ENCODE measurements at places on chromosomes 1 and 21.

DNA sequence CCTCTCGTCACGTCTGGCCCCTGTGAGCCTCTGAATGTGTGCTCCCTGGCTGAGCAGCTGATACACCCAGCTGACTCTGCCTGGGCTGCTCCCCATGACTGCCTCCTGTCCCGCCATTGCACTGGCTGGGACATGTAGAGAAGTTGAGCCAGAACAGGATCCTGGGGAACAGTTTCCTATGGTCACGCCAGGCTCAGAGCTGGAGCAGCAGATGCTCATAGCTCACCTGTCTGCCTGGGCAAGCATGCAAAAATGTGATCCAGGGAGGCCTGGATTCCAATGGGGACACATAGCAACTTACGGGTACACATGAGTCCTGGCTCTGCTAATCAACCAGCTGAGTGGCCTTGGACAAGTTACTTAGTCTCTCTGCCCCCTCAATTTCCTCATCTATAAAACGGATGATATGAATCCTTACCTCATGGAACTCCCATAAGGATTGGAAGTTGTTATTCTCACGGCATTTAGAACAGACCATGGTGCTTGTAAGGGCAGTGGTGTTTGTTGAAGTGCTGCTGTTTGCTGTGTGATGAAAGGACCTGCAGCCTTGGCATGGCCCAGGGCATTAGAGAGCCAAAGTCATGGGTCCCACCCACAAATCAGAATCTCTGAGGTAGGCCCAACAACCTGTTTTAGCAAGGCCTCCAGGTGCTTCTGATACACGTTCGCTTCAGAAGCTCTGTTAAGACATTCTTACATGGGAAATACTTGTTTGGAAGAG is 150.3 kb upstream of the VANGL1 start:
- no peak for DNase-seq

DNA sequence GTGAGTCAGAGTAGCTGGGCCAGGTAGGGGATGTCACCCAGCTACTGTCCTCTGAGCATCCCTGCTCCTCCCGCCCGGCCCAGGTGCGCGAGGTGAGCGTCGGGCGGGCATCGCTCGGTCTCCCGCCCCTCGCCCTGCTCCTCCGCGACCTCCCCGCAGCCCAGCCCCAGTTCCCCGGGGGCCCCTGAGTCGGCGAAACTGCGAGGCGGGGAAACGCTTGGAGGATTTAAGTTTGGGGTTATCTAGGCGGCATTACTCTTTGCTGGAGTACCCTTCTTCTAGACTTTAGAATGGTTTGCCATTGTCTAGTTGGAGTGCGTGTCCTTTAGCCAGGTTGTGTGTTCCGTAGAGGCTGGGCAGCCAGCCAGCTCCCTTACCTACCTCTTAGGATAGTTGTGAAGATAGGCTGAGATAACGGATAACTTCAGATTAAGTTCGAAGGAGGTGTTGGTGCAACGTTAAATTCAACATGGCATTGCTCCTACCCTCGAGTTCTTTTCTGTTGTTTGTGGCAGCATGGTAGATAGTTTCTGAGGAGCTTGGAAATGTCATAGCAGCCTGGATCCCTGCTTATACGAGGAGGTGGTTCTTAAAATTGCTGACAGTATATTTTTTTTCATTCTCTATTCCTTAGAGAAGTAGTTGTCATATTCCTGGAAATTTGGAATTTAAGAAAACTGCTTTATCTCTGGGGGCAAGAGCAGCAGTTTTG is 697 bp downstream of the AGO3 start:
- peak; percentile 32 for DNase-seq

- no peak for DNase-seq
Observed at GRCh38 chr1:1082239-1082775, 8.2 kb upstream of the RNF223 start.

GRCh38 chr1:102967786-102968185 is 140.5 kb downstream of the COL11A1 start:
- no peak for DNase-seq

DNA sequence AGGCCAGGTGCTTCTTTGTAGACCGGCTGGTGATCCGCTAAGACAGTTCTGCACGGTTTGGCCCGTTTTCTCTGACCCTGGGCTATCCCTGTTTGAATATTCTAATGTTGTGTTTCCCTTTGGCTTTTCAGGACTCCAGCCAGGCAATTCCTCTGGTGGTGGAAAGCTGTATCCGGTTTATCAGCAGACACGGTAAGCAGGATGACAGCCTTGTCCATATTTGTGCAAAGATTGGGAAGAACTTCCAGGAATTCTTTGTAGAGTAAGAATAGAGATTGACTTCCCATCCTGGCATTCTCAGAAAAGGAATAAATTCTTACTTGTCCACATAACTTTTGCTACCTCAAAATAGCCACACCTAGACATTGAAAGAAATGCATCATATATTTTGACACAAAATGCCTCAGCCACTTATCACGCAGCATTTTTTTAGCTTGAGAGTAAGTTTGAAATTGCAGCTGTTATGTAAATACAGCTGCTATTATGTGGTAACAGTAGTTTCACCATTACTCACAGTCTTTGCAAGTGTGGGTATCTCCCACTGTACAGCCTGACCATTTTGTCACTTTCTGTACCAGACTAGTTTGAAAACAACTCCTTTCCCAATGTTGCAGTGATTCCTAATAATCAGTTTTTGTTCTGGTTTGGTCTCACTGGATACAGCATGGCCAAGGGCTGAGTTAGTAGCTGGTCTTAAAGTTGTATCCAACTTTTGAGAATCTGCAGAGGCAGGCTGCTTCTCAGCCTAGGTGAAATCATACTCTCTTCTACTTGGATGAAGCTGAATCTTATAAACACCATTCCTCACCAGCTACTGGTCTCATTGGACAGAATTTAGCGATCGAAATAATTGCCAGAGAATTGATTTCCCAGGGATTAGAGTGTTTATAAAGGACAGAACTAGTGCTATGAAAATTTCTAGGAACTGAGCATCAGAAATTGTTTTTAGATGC is 40.0 kb upstream of the IKBKE start:
- no peak for DNase-seq

DNA sequence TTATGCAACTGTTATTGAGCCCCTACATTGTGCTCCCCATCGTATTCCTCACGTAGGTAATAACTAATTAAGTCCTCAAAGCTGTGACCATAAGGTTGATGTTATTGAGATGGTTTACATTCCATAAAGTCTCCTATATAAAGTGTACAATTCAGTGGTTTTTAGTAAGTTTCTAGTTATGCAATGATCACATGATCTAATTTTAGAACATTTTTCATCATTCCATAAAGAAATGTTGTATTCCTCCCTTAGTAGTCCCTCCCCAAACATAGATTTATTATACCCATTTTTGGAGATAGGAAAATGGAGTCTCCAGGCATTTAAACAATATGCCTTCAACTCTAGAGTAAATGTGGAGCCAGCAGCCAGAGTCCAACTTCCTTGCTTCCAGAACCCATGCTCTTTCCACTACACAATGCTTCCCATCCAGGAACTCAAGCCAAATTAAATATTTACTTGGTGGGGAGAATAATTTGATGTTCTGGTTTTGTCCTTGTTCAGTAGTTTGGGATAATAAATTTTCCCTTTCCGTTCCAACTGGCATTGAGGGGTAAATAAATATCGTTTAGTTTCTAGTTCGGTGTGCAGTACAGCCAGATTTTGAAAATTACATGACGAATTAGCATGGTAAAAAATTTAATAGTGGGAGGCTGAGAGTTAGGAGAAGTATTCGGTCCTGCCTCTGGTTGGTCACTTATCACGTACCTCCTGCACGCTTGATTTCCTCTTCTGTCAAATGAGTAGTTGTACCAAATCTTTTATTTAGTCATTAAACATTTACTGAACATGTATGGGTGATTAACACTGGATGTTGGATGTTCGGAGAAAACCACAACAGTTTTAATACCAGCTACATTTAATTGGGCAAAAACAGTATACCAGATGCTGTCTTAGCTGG is 66.3 kb downstream of the CACHD1 start:
- DNase-seq = no peak

- DNase-seq = no peak
Observed at GRCh38 chr21:32386195-32386870, 6.5 kb downstream of the URB1 start.

DNA sequence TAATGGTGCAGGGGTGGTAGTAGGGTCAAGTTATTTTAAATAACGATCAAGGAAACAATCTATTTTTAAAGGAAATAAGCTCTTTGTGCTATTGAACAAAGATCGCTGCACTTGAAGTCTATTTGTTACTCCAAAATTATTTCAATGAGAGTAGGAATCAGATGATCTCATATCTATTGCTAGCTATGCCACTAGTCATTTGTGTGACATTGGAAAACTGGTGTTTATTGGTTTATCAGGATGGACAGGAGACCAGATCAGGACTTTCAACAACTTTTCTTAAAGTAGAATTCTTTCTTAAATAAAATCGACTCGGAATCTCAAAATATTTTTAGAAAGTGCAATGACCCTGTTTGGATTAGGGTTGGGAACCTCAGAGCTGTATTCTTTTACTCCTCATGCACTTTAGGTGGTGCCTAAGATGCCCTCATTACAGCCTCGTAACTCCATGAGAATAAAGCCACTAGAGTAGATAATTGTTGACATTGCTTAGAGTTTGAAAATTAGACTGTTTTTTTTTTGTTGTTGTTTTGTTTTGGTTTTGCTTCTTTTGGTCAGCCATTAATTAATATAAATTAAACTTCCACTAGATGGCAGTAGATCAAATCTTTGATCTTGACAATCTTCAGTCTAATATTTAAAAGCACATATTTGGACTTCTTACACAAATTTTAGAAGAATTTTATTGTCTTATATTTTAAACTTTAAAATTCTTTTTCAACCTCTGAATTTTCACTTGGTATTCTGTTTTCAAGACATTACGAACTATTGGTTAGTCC is 352.4 kb downstream of the USP25 start:
- DNase-seq = no peak

GRCh38 chr1:7420470-7421100 is 350.5 kb upstream of the VAMP3 start:
- DNase-seq = no peak

DNA sequence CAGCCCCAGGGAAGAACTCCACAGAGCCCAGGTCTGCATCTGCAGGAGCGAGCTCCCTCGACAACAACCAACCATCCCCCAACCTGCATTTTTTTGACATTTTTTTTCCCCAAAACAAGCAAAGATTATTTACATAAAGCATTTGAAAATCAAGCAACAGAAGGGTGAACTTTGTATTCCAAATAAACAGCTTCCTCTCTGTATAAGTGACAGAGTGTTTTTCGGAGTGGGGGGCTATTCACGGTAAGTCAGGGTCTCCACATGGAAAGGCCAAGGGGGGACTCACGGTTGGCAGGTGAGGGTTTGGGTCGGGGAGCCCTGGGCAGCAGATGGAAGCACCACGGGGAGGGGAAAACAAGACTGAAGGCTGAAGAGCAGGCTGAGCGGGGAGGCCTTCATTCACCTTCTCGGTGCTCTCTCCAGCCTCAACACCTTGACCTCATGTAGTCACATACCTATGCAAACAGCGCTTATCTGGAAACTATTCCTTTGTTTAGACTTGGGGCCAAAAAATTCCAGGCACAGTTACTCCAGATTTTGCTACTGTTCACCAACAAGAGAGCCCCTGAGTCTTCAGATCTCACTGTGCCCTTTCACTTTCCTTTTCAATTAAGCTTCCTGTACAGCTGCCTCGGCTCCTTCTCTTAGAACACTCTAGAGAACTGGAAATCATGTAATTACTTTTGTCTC is 27.6 kb downstream of the C2CD2 start:
- no peak for DNase-seq

GRCh38 chr21:36004441-36004840 is 55.9 kb downstream of the SETD4 start:
- DNase-seq = no peak

GRCh38 chr1:143735764-143736461 is 235.9 kb downstream of the FAM72C start:
- DNase-seq = no peak

DNA sequence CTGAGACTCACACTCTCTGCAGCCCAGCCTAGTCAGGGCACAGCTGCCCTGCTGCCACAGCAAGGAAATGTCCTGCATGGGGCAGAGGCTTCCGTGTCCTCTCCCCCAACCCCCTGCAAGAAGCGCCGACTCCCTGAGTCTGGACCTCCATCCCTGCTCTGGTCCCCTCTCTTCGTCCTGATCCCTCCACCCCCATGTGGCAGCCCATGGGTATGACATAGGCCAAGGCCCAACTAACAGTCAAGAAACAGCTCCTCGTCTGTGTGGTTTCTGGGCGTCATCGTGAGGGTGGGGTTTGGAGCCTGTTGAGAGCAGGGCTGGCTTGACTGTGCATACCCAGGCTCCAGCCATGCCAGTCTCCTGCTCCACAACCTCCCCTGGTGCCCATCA is 19.5 kb downstream of the FAAH start:
- no peak for DNase-seq

GRCh38 chr1:78622548-78622947 is 2.3 kb downstream of the IFI44L start:
- DNase-seq = no peak

DNA sequence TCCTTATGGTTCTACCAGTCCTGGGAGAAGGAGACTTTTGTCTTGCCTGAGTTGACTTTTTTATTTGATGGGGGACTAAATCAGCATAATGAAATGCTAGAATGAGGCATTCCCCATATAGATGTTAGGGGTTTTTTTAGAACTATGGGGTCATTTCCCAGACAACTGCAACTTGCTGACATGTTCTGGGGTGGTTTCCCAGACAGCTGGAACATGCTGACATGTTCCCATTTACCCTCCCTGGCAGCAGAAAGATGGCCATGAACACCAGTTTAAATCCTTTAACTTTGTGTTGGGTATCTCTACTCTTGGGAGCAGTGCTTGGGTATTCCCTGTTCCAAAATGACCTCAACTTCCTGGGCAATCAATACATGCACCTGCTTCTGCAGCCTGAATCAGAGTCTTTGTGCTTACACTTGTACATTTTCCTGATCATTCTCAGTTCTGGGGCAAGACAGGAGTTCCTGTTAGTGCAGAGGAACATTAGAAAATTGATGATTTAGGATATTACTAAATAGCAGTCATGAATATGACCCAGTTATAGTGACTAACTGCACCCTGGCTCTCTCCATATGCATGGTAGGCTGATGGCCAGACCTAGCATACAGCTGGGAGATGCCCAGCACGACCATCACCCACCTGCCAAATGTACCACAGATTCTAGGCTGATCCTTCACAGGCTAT is 75.4 kb upstream of the CD5L start:
- DNase-seq = no peak

- DNase-seq = no peak
Observed at GRCh38 chr1:222462601-222463000, 85.3 kb downstream of the HHIPL2 start.

GRCh38 chr1:93559045-93559444 is 111.1 kb downstream of the FNBP1L start:
- DNase-seq = no peak

DNA sequence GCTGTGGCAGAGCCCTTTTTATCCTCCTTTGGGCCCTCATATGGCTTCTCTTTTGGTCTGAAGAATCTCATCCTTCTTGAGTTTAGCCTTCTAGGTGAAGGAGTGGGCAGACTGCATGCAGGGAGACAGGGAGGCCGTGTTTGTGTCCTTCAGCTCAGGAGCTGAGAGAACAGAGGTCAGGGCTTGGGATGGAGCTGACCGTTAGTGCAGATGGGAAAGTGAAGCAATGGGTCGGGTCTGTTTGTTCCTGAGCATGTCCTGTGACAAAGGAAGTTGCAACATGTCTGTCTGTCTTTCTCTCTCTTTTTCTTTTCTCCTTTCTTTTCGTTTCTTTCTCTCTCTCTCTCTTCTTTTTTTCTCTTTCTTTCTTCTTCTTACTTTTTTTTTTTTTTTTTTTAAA is 14.9 kb downstream of the MAPKAPK2 start:
- no peak for DNase-seq

- DNase-seq = no peak
Observed at GRCh38 chr1:92972409-92973129, 11.3 kb upstream of the DIPK1A start.
